Left ventricle myocardium inferior (tissue), 1 donor: ENCODE measurements at places on chromosomes 7 and 10. TPM values are rescaled to one million over a fixed set of nuclear protein-coding genes. Genes with fewer than 3 reads are reported as not detected.
A peak's percentile ranks its signal among the peaks of the same experiment; 100 is the strongest.

FBXL13 gene
- 0.36 TPM for total RNA-seq

SOSTDC1 gene
- total RNA-seq: 0.85 TPM

DNA sequence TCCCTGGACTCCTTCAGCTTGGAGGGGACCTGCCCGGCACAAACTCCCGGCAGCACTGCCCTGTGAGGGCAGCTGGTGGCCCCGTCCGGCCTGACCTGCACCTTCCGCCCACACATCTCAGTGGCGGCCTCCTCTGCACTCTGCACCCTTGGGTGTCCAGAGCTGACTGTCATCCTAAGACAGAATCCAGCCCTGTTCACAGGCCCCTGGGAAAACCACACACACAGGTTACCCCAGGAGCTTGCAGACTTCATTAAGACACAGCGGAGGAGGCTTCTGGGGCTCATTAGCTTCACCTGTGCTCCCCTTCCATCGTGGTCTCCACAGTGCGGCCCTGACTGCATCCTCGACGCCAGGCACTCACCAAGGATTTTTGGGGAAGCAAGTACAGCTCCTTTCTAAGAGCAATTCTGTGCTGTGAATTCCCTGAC, 51.5 kb upstream of the SHH start:
- H3K27me3 ChIP-seq: peaks cover 66% of the 10 kb centered on the region
- H3K36me3 ChIP-seq: no peaks in the 10 kb centered on the region
- peaks cover 12% of the 10 kb centered on the region for H3K4me1 ChIP-seq
- no peak overlapping the region for H3K27ac ChIP-seq

GRCh38 chr7:140036224-140036962, 26.4 kb downstream of the PARP12 start:
- H3K4me3 ChIP-seq: no peak overlapping the region
- H3K27me3 ChIP-seq: no peaks in the 10 kb centered on the region
- no peak for DNase-seq
- peaks cover 84% of the 10 kb centered on the region for H3K36me3 ChIP-seq
- H3K27ac ChIP-seq: no peak overlapping the region

- DNase-seq: no peak
- H3K4me1 ChIP-seq: no peaks in the 10 kb centered on the region
- H3K4me3 ChIP-seq: no peak overlapping the region
- H3K27ac ChIP-seq: no peak overlapping the region
Observed at GRCh38 chr10:100254191-100254590, 13.2 kb downstream of the CWF19L1 start.

AGMO gene
- 0.36 TPM for total RNA-seq

DNA sequence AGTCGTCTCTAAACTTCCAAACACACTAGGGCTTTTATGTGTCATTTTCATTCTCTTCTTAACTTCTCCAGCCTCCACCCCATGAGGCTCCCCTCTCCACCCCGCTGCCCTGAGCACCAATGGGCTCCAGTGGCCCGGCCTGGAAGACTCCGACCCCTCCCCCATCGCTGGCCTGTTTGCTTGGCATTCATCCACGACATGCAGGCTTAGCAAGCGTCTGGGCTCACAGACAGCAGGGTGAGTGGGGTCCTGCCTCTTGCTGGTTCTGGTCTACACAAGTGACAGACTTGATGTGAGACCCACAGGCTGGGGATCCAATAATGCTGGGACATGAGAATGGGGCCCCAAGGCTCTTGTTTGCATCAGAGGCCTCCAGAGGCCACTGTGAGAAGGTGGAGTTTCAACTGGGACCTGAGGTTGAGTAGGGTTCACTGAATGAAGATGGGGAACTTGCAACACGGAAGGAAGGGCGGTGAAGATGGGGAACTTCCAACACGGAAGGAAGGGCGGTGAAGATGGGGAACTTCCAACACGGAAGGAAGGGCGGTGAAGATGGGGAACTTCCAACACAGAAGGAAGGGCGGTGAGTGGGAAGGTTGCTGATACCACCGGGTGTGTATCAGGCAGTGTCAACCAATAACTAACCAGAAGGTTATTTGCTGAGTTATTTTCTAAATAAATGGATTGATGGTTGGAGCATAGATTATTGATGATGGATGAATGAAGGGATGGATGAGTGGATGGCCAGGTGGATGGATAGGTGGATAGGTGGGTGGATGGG, 14.0 kb downstream of the KNDC1 start:
- no peak overlapping the region for H3K4me3 ChIP-seq
- no peak overlapping the region for H3K27ac ChIP-seq
- H3K27me3 ChIP-seq: peaks cover 56% of the 10 kb centered on the region
- H3K36me3 ChIP-seq: no peaks in the 10 kb centered on the region
- no peak for DNase-seq

IDI2 gene
- total RNA-seq: 0.33 TPM

PRRT4 gene
- total RNA-seq: 1.6 TPM

ANKRD2 gene
- total RNA-seq: 969 TPM

GRCh38 chr10:23190872-23191763, 994 bp upstream of the PTF1A start:
- H3K4me1 ChIP-seq: peaks cover 25% of the 10 kb centered on the region
- no peak for DNase-seq
- no peak overlapping the region for H3K27ac ChIP-seq
- no peaks in the 10 kb centered on the region for H3K36me3 ChIP-seq

- DNase-seq: no peak
- peaks cover 40% of the 10 kb centered on the region for H3K27me3 ChIP-seq
- peaks cover 23% of the 10 kb centered on the region for H3K4me1 ChIP-seq
- no peaks in the 10 kb centered on the region for H3K36me3 ChIP-seq
Observed at GRCh38 chr10:5595591-5595990, 70.8 kb downstream of the ASB13 start.

- H3K36me3 ChIP-seq: no peaks in the 10 kb centered on the region
- H3K27me3 ChIP-seq: peaks cover 63% of the 10 kb centered on the region
- H3K27ac ChIP-seq: no peak overlapping the region
- no peak overlapping the region for H3K4me3 ChIP-seq
Observed at GRCh38 chr10:123492016-123492415, 174.1 kb upstream of the GPR26 start.

- H3K27ac ChIP-seq: no peak overlapping the region
- H3K4me3 ChIP-seq: no peak overlapping the region
Observed at GRCh38 chr10:124336186-124336585, 82.5 kb downstream of the OAT start.

DNA sequence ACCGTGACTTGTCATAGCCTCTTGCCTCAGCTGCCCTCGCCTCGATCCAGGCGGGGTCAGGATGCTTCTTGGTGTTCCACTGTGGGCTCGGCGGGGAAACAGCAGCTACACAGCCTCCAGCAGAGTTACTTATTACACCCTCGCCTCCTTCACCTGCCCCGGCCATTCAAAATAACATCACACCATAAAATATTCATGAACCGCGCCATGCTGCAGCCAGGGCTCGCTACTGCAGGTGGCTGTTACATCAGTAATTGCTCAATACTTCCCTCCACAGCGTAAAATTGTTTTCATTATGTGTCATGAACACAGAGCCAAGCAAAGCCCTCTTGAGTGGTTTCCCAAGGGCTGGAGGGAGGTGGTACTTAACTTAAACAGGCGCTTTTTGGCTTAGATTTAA, 241.5 kb upstream of the SP8 start:
- H3K4me1 ChIP-seq: no peaks in the 10 kb centered on the region
- H3K4me3 ChIP-seq: no peak overlapping the region
- DNase-seq: no peak
- H3K36me3 ChIP-seq: no peaks in the 10 kb centered on the region
- H3K27me3 ChIP-seq: no peaks in the 10 kb centered on the region

- no peak overlapping the region for H3K27ac ChIP-seq
- no peak overlapping the region for H3K4me3 ChIP-seq
- H3K36me3 ChIP-seq: no peaks in the 10 kb centered on the region
- no peaks in the 10 kb centered on the region for H3K4me1 ChIP-seq
Observed at GRCh38 chr7:153245809-153246208, 486.3 kb downstream of the ACTR3B start.

DNA sequence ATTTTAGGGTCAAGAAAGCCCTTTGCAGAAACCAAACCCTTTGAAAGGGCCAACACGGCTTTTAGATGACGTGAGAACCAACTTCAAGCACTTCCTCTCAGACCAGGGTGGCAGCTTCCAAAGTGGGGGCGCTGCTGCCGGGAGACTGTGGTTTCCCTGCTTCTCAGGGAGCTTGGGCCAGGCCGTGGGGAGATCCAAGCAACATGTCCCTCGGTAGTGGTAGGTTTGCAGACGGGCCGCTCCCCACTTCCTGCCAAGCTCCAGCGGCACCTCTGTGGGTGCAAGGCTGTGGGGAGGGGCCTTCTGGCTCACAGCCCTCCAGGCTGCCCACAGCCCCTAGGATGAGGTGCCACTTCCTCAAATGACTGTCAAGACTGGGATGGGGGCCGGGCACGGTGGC, 132.4 kb downstream of the FAM53B start:
- H3K36me3 ChIP-seq: no peaks in the 10 kb centered on the region
- no peaks in the 10 kb centered on the region for H3K27me3 ChIP-seq
- DNase-seq: no peak
- H3K4me1 ChIP-seq: peaks cover 21% of the 10 kb centered on the region
- no peak overlapping the region for H3K27ac ChIP-seq

UNCX gene
- not detected for total RNA-seq

DNA sequence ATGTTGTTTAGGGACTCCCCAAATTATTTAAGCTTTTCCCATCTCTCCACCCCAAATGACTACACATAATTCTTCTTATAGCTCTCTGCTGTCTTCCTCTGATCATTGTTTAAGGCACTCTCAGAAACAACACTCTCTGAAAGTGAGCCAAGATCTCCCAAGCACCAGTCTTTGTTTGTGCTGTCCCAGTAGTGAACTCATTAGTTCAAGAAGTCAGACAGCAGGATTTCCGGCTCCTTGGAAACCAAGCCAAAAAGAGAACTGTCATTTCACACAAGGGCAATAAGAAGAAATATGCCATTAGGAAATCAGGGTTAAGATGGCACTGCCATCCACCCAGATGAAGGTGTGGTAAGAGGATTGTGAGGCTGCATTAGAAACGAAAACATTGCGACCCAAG, 83.1 kb downstream of the FZD1 start:
- H3K4me1 ChIP-seq: peaks cover 63% of the 10 kb centered on the region
- H3K27ac ChIP-seq: peak overlapping the region; percentile 28

ANKRD7 gene
- total RNA-seq: 1.1 TPM
